ENCODE measurements at places on chromosomes 3 and 15.

GRCh38 chr3:27923349-27924068, 201.4 kb upstream of the EOMES start:
- no peak for DNase-seq

GRCh38 chr3:149235599-149236424, 14.2 kb upstream of the CP start:
- no peak for DNase-seq

DNA sequence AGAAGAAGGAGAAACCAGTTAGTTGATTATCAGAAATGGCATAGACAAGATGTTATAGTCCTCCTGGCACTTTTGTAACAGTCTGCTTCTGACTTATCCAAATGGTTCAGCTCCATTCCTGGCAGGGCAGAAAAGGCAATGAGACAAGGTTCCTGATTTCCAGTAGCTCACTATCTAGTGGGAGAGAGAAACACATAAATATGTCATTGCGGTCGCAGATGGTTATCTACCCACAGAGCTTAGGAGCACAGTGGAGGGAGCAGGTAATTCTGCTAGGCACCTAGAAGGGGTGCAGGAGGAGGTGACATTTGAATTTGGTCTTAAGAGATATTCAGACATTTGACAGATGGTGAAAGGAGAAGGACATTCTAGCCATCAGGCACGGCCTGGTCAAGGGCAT, 78.1 kb downstream of the TAMM41 start:
- DNase-seq: no peak

GRCh38 chr3:194443901-194444300, 42.9 kb downstream of the ATP13A3 start:
- peak; percentile 76 for DNase-seq

DNA sequence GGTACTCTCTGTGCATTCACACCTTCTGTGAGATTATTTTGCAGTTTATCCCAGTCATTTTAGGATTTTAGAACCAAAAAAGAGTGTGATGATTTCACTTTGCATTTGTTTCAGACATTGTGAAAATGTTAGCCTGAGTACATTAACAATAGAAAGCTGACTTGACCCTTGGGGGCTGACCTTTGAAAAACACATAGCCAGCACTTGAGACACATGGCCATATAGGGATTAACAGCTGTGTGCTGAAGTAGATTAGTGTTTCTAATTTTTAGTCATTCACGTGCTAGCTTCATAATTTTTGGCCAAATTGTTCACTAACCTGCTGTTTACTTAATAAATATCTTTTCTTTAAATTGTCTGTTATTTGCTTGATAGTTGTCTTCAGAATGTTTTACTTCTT, 3.5 kb downstream of the FEM1B start:
- DNase-seq: no peak

- DNase-seq: no peak
Measured at GRCh38 chr3:124997303-124998246, 58.2 kb downstream of the HEG1 start.

GRCh38 chr3:98557324-98558010, 25.7 kb downstream of the GPR15 start:
- no peak for DNase-seq

- DNase-seq: peak; percentile 78
Measured at GRCh38 chr15:32706704-32707103, 11.1 kb upstream of the GREM1 start.

GRCh38 chr3:40267937-40268724, 41.4 kb upstream of the EIF1B start:
- DNase-seq: peak; percentile 72

- DNase-seq: peak; percentile 36
Measured at GRCh38 chr15:52183562-52184173, 7.5 kb downstream of the GNB5 start.

- peak; percentile 89 for DNase-seq
Measured at GRCh38 chr3:12194209-12194608, 35.5 kb upstream of the TIMP4 start.
